ENCODE measurements at places on chromosomes 6 and 20.

GRCh38 chr6:31736021-31736767, at the start of gene CLIC1:
TSS of gene CLIC1 (minus strand) at chr6:31736530. CDS start at chr6:31736300, 230 bp downstream.
- DNase-seq = peak; percentile 56

GRCh38 chr6:98036344-98036923, 753.4 kb upstream of the MMS22L start:
- no peak for DNase-seq

DNA sequence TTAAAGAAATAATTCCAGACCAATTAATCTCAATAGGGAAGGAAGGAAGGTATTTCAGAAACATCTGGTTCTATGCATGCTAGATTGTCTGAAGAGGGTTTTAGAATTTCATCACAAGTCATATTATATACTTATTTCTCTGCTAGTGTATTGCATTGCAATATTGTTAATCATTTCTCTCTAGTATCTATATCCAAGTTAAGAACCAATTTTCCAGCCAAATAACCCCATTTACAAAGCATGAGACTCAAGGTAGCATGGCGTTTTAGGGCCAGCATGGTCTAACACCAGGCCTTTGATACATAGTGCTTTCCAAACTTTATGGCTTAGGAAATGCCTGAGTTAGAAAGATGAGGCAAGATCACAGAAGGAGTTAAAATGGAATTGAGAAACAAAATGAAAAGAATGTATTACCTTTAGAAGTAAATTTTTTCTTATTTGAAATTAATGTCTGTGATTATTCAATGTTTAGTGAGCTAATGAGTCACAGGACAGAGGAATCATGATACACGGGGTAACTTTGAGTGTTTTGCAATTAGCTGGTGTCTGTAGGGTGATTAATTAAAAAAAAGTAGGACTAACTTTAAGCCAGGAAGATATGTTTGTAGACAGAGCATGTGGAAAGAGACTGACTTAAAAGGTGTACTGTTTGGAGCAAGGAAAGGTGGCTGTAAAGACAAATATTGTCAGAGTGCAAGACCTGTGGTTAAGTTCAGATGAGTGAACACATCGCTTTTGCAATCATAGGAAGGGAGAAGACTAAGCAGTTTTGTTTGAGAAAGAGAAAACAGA, 1006.2 kb upstream of the CITED2 start:
- DNase-seq = no peak

GRCh38 chr6:11700118-11700718, 78.4 kb downstream of the ADTRP start:
- no peak for DNase-seq

GRCh38 chr6:23535101-23535500, 590.9 kb upstream of the NRSN1 start:
- no peak for DNase-seq

DNA sequence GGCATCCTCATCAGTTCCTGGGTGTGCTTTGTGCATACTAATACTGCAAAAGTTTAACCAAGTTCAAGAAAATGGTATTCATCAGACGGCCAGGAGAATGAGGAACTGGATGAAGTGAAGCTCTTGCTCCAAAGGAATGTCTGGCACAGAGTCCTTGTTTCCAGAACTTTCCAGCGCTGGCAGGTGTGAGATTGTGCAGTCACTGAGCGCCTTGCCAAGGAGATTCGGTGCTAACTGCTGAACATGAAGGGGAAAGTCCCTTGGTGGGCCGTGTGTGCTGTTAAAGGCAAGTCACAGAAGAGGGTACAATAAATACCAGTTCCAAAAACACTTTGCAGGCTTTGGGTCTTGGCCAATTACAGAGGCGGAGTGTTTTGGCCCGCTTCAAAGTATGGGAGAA, 262.3 kb upstream of the SOX4 start:
- DNase-seq = no peak

- no peak for DNase-seq
These were observed 13.4 kb upstream of the COL12A1 start for GRCh38 chr6:75219263-75219662.

DNA sequence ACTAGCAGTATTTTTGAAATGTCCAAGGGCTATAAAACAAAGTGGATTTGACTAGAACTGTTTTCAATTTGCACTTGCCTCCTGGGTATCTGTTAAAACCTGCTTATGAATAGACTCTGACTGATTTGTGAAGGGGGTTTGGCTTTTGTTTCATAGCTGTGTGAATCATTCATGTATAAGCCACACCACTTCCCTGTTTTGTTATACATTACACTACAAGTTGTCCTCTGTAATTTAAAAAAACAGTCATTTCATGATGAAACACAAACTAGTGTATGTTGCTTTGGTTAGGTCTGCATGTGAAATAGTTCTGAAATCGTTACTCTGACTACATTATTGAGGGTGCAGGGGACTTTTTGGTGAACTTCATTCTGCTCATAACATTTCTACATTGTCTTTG, 121.7 kb downstream of the NKAIN2 start:
- peak; percentile 0 for DNase-seq

GRCh38 chr20:13687815-13688214, 49.1 kb upstream of the TASP1 start:
- DNase-seq = no peak

GRCh38 chr6:3584606-3585005, 127.8 kb upstream of the SLC22A23 start:
- DNase-seq = no peak

- DNase-seq = peak; percentile 52
These were observed 27.9 kb upstream of the CCR6 start for GRCh38 chr6:167094820-167095637.

DNA sequence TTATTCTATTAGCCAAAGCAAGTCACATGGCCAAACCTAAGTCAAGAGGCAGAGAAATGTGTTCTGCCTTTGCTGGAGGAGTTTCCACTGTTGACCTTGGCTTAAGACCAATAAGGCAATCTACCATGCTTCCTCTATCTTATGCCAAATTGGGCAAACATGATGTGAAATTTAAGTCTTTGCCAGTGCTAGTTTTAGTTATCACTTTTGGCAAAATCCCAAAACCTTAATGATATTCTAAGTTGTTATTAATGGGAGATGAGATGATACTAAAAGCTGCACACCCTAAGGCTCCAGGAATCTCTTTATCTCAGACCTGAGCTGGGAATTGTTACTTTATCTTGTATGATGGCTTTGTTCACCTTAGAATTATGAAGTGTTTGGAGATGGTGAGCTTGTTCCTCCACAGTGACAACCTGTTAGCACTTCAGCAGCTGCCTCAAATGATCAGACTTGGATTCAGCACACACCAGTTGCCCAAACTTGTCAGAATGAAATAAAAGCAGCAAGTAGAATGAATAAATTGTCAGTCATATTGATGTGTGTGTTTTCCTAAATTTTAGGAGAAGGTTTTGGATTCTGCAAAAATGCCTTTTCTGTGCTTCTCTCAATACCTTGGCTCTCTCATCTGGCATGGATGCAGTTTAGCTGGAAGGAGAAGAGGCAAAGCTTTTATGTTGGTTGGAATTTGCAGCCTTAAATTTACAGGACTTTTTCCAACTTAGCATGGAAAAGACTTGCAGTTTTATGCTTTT, 49.3 kb downstream of the RIN2 start:
- no peak for DNase-seq

DNA sequence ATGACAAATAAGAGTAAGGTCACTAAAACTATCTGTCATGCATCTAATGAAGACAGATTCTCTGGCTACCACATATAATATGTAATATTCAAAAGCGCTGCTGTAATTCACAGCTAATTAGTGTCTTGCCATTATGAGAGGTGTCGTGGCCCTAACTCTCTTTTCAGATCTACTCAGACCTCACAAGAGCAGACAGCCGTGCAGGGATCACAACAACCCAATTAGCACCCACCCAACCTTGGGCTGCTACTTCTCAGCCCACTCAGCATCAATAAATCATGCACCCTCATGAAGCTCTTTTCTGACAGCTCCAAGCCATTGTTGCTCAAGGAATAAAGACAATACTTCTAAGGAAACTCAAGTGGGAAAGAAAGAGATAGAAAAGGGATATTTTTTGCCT, 61.5 kb downstream of the FRK start:
- no peak for DNase-seq

GRCh38 chr6:158755636-158756035, 63.5 kb downstream of the EZR start:
- DNase-seq = no peak

DNA sequence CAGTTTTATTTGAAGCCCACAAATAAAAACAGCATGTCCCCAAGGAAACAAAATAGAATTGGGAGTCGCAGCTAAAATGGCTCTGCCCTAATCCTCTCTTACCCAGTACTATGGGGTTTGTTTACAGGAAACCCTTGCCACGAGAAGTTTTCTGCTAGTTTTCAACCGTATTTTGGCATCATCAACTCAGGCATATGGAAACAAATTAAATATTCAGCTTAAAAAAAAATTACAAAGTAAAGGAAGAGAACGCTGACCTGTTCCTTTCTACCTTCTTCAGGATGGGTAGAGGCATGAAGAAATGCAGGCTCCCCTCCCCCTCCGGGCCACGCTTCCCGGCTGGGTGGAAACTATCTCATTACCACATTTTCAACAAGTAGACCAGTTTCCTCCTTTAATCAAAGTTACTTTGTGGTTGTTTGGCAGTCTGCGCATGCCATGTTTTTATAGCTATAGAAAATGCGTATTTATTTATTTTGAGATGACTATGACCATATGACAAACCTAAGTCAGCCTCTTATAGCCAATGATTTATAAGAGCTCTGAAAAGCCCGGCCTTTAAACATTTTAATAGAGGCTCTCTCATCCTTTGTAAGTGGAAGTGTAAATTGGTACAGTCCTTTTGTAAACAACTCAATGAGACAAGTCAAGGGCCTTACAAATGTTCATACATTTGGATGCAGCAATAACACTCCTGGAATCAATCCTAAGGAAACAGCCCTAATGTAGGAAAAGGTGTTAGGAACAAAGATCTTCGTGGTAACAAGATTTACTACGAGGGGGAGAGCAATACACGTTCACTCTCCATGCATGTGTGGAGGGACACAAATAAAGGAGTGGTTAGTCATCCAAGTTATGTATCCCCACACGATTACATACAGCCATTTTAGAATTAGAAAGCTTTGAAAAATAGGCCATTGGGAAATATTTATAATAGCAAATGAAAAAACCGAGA, 16.1 kb upstream of the ZNF217 start:
- DNase-seq = no peak

DNA sequence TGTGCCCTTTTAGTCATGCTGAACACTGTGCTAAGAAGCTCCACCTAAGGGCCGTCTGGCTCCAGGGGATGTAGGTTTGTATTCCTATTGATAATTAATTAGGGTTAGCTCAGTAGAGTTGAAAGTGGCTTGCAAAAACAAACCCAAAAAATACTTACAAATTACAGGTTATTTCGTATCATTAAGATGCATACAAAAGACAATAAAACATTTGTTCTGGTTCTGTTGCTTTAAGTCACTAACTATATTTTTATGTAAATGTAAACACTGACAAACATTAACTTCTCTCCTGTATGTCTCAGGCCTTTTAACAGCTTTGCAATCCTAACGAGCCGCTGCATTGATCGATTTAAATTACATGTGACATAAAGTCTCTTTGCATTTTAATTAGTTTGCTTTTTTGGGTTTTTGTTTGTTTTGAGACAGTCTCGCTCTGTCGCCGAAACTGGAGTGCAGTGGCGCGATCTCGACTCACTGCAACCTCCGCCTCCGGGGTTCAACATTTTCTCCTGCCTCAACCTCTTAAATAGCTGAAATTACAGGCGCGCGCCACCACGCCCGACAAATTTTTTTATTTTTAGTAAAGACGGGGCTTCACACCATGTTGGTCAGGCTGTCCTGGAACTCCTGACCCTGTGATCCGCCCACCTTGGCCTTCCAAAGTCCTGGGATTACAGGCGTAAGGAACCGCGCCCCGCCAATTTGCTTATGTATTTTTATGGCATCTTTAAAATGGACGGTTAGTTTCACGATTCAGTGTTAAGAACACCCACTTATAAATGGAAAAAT, 110.9 kb downstream of the HFE start:
- DNase-seq = no peak

- no peak for DNase-seq
These were observed 58.4 kb downstream of the GJA10 start for GRCh38 chr6:89952686-89953085.

GRCh38 chr6:136763255-136763654, 29.0 kb downstream of the MAP3K5 start:
- no peak for DNase-seq

GRCh38 chr6:88339761-88340160, 173.6 kb upstream of the CNR1 start:
- DNase-seq = no peak

Data from GM19239 (cell line).